ENCODE measurements at places on chromosomes 12 and 14.
A peak's percentile ranks its signal among the peaks of the same experiment; 100 is the strongest.

DNA sequence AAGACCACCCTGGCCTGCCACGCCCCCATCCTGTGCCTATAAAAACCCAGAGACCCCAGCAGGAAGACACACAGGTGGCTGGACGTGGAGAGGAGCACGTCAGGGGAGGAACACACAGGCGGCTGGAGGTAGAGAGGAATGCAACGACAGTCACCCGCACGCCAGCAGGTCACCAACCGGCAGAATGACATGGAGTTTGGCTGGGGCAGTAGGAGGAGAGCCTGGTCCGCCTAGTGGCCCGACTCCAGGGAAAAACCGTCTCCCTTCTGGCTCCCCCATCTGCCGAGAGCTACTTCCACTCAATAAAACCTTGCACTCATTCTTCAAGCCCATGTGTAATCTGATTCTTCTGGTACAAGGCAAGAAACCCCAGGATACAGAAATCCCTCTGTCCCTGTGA is 62.7 kb upstream of the KCNH3 start:
- H3K4me3 ChIP-seq, result no peak overlapping the region
- H3K27me3 ChIP-seq, result no peaks in the 10 kb centered on the region
- DNase-seq, result no peak
- peaks cover 6% of the 10 kb centered on the region for H3K4me1 ChIP-seq
- no peaks in the 10 kb centered on the region for H3K36me3 ChIP-seq

GRCh38 chr12:26768611-26769603 is 64.1 kb downstream of the ITPR2 start:
- H3K4me1 ChIP-seq, result peaks cover 14% of the 10 kb centered on the region
- no peak for DNase-seq
- no peak overlapping the region for H3K4me3 ChIP-seq
- peak overlapping the region; percentile 64 for H3K27ac ChIP-seq
- H3K27me3 ChIP-seq, result no peaks in the 10 kb centered on the region

- no peak overlapping the region for H3K4me3 ChIP-seq
- H3K36me3 ChIP-seq, result peaks cover 7% of the 10 kb centered on the region
- DNase-seq, result no peak
- H3K27me3 ChIP-seq, result no peaks in the 10 kb centered on the region
- H3K4me1 ChIP-seq, result peaks cover 66% of the 10 kb centered on the region
Observed at GRCh38 chr14:89205137-89205740, 211.8 kb downstream of the FOXN3 start.

- DNase-seq, result no peak
- no peaks in the 10 kb centered on the region for H3K27me3 ChIP-seq
- H3K4me1 ChIP-seq, result no peaks in the 10 kb centered on the region
- H3K27ac ChIP-seq, result no peak overlapping the region
Observed at GRCh38 chr12:85405781-85406522, 125.9 kb downstream of the ALX1 start.

DNA sequence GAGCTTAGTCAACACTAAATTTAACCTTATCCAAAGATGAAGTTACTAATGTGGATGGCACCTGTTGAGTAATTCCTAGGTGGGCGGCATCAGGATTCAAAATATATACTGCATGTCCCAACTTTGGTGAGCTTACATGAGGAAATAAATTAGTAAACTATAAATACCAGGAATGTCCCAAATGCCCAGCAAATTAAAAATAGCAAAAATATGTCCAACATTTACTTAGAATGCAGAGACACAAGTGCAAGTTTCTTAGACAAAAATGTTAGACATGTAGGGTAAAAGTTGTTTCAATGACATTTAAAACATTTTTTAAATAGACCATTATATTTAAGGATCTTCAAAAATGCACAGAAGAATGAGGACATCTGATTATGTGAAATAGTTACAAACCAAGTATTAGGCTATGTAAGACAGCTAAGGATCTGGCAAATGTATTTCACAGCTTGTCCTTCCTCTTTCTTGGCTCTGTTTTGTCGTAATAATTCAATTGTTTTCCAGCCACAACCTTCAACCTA is 115.9 kb downstream of the NAV3 start:
- no peaks in the 10 kb centered on the region for H3K36me3 ChIP-seq
- DNase-seq, result no peak
- H3K27me3 ChIP-seq, result no peaks in the 10 kb centered on the region
- no peak overlapping the region for H3K27ac ChIP-seq

GRCh38 chr12:27003421-27004381 is 10.5 kb downstream of the TM7SF3 start:
- H3K4me3 ChIP-seq, result no peak overlapping the region
- H3K4me1 ChIP-seq, result peaks cover 22% of the 10 kb centered on the region
- H3K36me3 ChIP-seq, result peaks cover 10% of the 10 kb centered on the region

GRCh38 chr14:91273273-91273884 is 28.9 kb upstream of the GPR68 start:
- H3K36me3 ChIP-seq, result peaks cover 96% of the 10 kb centered on the region
- no peaks in the 10 kb centered on the region for H3K27me3 ChIP-seq
- H3K4me3 ChIP-seq, result no peak overlapping the region

GRCh38 chr14:61512026-61512834 is 183.1 kb upstream of the HIF1A start:
- peak overlapping the region; percentile 41 for H3K27ac ChIP-seq
- H3K4me1 ChIP-seq, result peaks cover 85% of the 10 kb centered on the region
- H3K27me3 ChIP-seq, result no peaks in the 10 kb centered on the region
- no peak for DNase-seq
- peaks cover 72% of the 10 kb centered on the region for H3K36me3 ChIP-seq

DNA sequence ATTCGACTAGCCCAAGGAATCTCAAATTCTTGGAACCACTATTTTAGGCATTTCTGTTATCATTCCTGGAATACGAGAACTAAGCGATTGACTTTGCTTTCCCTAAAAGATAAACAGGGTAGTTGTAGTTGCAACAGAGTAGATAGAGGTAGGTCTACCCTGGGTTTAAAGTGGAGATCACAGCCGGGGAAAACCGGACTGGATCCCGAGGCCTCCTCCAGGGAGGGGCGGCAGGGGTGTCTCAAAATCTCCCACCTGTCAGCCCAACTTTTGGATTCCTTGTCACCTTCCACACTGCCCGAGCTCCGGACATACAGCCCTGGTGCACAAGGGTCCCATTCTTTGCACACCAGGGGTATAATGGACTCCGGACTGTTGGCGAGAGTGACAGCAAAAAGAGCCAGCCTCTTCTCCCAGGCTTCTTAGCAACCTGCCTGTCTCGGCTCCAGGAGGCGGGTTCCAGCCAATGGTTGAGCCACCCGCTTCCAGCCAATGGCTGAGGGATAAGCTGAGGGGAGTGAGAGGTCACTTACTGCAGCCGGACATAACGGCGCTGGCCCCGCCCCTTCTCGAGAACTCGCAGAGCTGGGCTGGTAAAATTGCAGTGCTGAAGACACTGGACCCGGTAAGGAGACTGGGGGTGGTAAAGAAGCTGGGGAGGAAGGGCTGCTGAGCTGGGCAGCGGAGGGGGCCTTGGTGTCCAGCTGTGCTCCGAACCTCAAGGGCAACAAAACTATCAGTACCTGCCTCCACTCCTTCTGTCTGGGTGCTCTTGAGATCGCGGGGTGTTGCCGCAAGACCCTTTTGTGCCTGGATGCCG is at the start of gene SUOX:
TSS of gene SUOX (plus strand) at position 562 of the 820 bp plus-strand sequence. CDS start 4,946 bp downstream, outside the sequence.
- no peak within 1 kb of the TSS for H3K27ac ChIP-seq
- H3K4me3 ChIP-seq, result peak within 1 kb of the TSS; percentile 5
- peaks cover 32% of the 10 kb centered on the region for H3K36me3 ChIP-seq
- no peaks in the 10 kb centered on the region for H3K27me3 ChIP-seq

GRCh38 chr14:63952053-63952932 is 99.5 kb downstream of the SYNE2 start:
- H3K4me1 ChIP-seq, result peaks cover 2% of the 10 kb centered on the region
- no peak for DNase-seq
- no peaks in the 10 kb centered on the region for H3K27me3 ChIP-seq
- peaks cover 50% of the 10 kb centered on the region for H3K36me3 ChIP-seq
- H3K4me3 ChIP-seq, result no peak overlapping the region
- H3K27ac ChIP-seq, result peak overlapping the region; percentile 75

DNA sequence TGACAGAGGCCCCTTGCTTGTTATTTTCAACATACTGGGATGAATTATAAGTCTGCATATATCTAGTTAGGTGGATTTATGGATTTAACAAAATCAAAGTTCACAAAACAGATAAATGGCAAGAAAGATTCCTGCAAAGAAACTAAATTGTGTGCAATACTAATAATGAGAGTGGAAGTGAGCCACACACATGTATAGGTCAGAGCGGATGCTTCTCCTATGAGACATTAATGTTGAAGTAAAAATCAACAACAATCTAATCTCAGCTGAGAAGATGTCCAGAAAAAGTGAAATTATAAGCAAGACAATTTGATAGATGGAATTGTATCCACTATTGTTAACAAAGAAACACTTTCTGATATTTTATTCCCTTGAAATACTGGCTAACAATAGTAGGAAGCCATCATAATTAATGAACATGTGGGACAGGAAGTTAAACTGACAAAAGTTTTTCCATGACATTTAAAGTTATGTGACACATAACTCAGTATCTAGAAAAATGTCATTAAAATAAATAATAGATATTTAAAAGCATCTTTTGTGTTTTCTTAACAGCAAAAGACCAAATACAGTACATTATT is 39.7 kb downstream of the RAD51B start:
- no peak overlapping the region for H3K4me3 ChIP-seq
- H3K27ac ChIP-seq, result no peak overlapping the region
- no peaks in the 10 kb centered on the region for H3K27me3 ChIP-seq
- peaks cover 7% of the 10 kb centered on the region for H3K4me1 ChIP-seq

GRCh38 chr14:43483415-43483814 is 1023.7 kb downstream of the FSCB start:
- no peak overlapping the region for H3K27ac ChIP-seq
- no peaks in the 10 kb centered on the region for H3K27me3 ChIP-seq
- H3K4me3 ChIP-seq, result no peak overlapping the region
- no peaks in the 10 kb centered on the region for H3K4me1 ChIP-seq
- DNase-seq, result no peak

DNA sequence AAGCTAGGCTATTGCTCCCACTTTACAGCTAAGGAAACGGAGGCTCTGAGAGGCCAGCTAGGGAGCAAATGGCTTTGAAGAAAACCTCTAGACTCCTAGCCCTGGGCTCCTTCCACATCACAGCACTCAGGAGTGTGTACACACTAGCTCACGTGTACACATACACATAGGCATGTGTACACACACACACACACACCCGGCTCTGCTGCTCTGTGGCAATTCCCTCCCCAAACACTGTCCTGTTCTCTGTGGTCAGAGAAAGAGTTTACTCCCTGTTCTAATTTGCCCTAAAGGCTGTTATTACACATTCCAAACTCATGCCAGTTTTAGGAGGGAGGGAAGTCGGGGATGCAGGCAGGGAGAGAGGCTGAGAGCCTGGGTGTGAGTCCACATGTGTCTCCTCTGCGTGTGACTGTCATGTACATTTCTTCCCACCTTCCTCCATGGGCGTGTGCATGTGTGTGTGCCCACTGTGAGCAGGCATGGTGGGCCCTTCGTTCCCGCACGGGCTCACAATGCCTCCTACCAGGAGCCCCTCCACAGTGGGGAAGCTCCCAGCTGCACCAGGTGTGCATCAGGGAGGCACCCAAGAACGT is 14.2 kb downstream of the TRPV4 start:
- no peaks in the 10 kb centered on the region for H3K36me3 ChIP-seq
- no peak overlapping the region for H3K4me3 ChIP-seq

- no peak overlapping the region for H3K4me3 ChIP-seq
- peaks cover 7% of the 10 kb centered on the region for H3K36me3 ChIP-seq
- peaks cover 13% of the 10 kb centered on the region for H3K27me3 ChIP-seq
- DNase-seq, result no peak
Observed at GRCh38 chr12:109720152-109720856, 6.7 kb downstream of the FAM222A start.

DNA sequence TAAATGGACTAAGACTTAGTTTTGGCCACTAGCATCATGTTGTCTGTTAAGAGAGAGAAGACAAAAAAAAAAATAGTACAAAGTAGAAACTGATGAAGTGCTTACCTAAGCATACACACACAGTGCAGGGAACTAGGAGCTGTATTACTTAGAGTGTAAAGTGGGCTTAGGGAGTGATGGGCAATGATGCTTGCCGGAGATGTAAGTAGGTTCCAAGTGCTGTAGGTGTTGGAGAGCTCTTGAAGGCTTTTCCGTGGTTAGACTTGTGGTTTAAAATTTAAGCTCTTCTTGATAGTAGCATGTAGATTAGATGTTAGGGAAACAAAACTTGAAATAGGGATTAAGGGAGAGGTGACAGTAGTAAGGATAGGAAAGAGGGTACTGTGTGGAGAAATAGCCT is 34.7 kb downstream of the MIA2 start:
- H3K36me3 ChIP-seq, result peaks cover 28% of the 10 kb centered on the region
- H3K27ac ChIP-seq, result peak overlapping the region; percentile 99
- peak overlapping the region; percentile 78 for H3K4me3 ChIP-seq
- DNase-seq, result no peak
- H3K27me3 ChIP-seq, result no peaks in the 10 kb centered on the region

- no peaks in the 10 kb centered on the region for H3K36me3 ChIP-seq
- H3K27ac ChIP-seq, result peak overlapping the region; percentile 91
- no peak for DNase-seq
- peaks cover 55% of the 10 kb centered on the region for H3K4me1 ChIP-seq
- H3K27me3 ChIP-seq, result no peaks in the 10 kb centered on the region
Observed at GRCh38 chr12:4829793-4830162, 79.9 kb upstream of the KCNA1 start.

GRCh38 chr12:107543416-107543815 is 142.2 kb upstream of the PWP1 start:
- no peak overlapping the region for H3K27ac ChIP-seq
- H3K4me1 ChIP-seq, result peaks cover 4% of the 10 kb centered on the region
- DNase-seq, result no peak
- H3K36me3 ChIP-seq, result no peaks in the 10 kb centered on the region

GRCh38 chr12:39426636-39427240 is 16.2 kb downstream of the KIF21A start:
- no peak overlapping the region for H3K4me3 ChIP-seq
- H3K27me3 ChIP-seq, result no peaks in the 10 kb centered on the region
- DNase-seq, result no peak
- peak overlapping the region; percentile 5 for H3K27ac ChIP-seq

DNA sequence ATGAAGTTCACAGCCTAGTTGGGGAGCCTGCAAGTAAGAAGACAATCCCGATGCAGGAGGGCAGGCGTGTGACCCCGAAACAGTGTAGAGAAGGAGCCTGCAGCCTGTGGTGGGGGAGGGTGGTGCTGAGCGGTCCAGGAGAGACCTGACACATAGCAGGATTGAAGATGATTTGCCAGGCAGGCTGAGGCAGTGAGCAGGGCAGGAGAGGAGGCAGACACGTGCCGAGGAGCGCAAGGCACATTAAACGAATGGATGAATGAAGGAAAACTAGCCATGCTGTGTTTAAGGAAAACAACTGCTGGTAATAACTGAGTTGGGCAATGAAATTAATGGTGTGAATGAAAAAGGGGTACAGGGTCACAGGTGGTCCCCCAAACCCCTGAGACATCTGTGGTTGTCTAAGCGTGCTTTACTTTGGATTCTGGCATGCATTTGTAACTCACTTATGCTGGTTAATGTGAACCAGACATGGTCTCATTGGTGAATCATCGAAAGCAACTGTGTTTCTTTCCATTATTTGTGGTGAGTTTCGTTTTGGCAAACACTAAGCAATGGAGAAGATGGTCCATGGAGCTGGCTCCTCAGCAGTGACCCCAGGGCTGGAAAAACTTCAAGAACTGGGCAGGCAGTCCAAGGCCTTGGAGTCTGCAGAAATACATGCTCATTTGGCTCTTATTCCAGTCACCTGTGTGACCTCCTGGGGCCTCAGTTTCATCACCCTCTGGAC is 96.9 kb upstream of the EVL start:
- H3K27ac ChIP-seq, result no peak overlapping the region
- peaks cover 55% of the 10 kb centered on the region for H3K27me3 ChIP-seq
- H3K4me1 ChIP-seq, result peaks cover 10% of the 10 kb centered on the region
- H3K4me3 ChIP-seq, result no peak overlapping the region
- peaks cover 8% of the 10 kb centered on the region for H3K36me3 ChIP-seq
